Amniotic epithelial cell (primary cell): ENCODE measurements at places on chromosomes 2 and 18.

GRCh38 chr2:174836377-174836994 is 72.2 kb upstream of the CHRNA1 start:
- DNase-seq = peak; percentile 98

DNA sequence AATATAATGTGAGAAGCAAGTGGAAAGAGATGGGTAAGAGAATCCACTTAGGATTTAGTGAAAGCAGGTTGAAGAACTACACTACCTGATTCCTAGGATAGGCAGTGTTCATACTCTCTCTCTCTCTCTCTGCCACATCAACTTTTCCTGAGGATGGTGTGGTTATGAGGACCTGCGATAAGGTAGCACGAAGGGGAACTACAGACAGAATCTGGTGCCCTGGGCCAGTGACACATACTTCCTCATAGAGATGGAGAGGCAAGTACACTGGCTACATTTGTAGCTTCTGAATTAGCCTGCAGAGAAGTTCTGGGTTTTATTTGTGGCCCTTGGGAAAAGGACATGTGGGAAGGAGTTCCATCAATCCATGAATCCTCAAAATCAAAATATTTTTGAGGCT is 44.5 kb downstream of the PTH2R start:
- no peak for DNase-seq

- DNase-seq = no peak
Measured at GRCh38 chr2:182655750-182656149, 60.3 kb upstream of the DNAJC10 start.

GRCh38 chr2:216348756-216349308 is 23.5 kb downstream of the MARCHF4 start:
- peak; percentile 76 for DNase-seq

GRCh38 chr18:38933910-38934510 is 1368.4 kb upstream of the CELF4 start:
- DNase-seq = no peak

DNA sequence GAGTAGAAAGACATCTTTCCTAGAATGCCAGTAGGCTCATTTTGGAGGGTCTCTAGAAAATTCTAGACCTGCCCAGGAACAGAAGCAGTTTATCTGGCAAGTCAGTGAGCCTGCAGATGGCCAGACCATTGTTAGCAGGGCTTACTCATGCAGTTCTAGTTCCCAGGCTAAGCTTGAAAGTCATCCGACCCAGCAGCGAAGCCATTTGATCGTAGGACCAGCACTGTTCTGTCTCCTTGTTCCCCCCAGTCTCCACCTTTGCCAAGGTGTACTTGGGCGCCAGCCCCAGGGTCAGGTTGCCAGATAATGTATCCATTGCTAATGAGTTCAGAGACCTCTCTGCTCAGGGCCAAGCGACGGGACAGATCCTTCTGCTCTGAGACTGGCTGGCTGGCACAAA is 70.1 kb downstream of the EPAS1 start:
- no peak for DNase-seq
